ENCODE measurements at places on chromosomes 2 and 18.
A peak's percentile ranks its signal among the peaks of the same experiment; 100 is the strongest.

DNA sequence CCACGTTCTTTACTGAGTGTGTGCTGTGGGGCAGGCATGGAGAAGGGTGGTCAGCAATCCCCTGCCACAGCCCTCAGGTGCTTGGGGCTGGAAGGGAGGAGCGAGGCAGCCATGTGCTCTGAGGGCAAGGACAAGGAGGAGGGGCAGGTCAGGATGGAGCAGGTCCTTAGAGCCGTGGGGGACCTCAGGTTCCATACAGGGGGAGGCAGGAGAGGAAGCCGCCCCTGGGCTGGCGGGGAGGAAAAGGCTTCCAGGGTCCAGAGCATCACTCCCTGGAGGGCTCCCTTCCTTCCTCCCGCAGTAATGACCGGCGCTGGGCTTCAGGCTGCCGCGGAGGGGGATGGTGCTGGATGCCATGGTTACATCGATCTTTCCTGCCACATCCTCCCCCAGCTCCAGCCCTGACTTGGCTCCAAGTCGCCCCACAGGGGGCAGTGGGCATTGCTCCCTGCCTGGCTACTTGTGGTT lies 6.6 kb downstream of the GAREM2 start:
- DNase-seq, result no peak

DNA sequence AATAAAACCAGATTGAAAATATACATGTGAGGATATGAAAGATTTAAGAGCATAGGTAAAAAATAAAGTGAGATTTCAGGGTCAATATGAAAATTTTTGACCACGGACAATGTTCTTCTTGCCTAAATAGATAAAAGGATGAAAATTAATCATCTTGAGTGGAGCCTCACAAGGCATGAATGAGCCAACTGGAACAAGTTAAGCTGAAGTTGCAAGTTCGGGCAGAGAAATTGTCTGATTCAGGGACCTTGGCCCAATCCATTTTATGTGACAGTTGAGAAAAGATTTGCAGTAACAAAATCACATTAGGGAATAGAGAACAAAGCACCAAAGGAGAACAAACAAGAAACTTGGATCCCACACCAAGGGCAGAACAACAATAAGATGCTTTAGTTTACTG lies 305.3 kb downstream of the TMX3 start:
- peak; percentile 8 for DNase-seq

DNA sequence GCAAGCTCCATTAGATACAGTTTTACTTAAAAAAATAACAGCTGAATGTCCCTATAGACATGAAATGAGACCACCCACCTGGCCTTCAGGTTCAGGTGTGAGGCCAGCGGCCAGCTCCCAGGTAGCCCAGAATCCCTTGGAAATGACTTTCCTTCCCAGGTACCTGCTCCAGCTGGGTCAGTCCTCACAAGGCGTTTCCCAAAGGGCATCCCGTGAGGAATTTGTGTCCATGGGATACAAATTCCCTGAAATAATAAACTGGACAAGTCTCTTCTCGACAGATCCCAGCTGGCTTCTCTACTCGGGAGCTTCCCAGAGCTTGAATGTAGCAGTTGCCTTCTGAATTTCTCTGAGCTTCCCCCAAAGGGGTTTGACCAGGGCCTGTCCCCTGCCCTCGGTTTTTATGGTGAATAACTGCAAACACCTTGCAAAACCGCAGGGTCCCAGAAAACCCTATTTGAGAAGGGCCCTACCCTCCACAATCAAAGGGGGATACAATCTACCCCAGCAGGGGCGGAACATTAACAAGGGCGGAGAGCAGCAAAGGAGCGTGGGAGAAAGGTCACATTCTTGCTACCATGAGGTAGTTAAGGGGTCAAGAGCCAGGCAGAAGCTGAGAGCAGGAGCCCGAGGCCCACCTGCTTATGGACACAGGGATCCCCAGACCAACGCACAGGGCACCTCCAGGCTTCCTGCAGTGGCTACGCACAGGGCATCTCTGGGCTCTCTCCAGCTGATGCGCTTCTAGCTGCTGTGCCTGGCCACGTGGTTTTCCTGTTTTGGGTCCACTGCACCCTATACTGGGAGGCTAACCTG lies 107.7 kb downstream of the HDAC4 start:
- DNase-seq, result no peak

GRCh38 chr2:202541137-202541536 lies 93.6 kb upstream of the FAM117B start:
- no peak for DNase-seq

DNA sequence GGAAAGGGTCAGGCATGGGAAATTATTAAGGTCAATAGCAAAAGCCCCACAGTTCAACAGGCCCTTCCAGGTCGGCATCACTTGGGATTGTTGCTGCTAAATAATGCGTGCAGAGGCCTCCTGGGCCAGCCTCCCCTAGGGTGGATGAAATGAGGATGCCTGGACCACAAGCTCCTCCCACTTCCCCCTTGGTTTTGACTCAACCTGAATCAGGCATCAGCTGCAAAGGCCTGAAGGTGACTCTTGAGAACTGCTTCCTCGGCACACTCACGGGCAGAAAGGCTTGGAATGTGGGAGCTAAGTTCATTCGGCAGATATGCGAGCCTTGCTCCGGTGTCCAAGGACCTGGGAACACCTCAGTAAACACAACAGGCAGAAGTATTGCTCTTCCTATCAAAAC lies 69.3 kb downstream of the MBP start:
- no peak for DNase-seq

- DNase-seq, result no peak
These were observed 16.7 kb downstream of the TSN start for GRCh38 chr2:121771976-121772742.

- no peak for DNase-seq
These were observed 670.0 kb upstream of the CDH2 start for GRCh38 chr18:28846958-28847357.

GRCh38 chr2:127674241-127675209 lies 805 bp downstream of the LIMS2 start:
- DNase-seq, result no peak

- no peak for DNase-seq
These were observed 101.8 kb upstream of the HDAC4 start for GRCh38 chr2:239502430-239503186.
